Fibroblast of lung (primary cell): ENCODE measurements at places on chromosomes 7 and 10. TPM values are rescaled to one million over a fixed set of nuclear protein-coding genes. Genes with fewer than 3 reads are reported as not detected.

The TDRD1 gene
- total RNA-seq, result 0.26 TPM in 1 of 2 replicates, not detected in the other

GRCh38 chr10:132269266-132270230, 38.2 kb downstream of the STK32C start:
- H3K36me3 ChIP-seq, result no peaks in the 10 kb centered on the region
- no peak for DNase-seq
- no peaks in the 10 kb centered on the region for H3K4me1 ChIP-seq
- H3K27me3 ChIP-seq, result no peaks in the 10 kb centered on the region

The KCTD7 gene
- total RNA-seq, result 7.4 and 15.2 TPM in 2 replicates

GRCh38 chr7:18873734-18874336, 243.6 kb downstream of the TWIST1 start:
- peak; percentile 28 for DNase-seq
- H3K4me1 ChIP-seq, result no peaks in the 10 kb centered on the region
- H3K36me3 ChIP-seq, result no peaks in the 10 kb centered on the region
- H3K27me3 ChIP-seq, result no peaks in the 10 kb centered on the region
- no peak overlapping the region for H3K4me3 ChIP-seq

DNA sequence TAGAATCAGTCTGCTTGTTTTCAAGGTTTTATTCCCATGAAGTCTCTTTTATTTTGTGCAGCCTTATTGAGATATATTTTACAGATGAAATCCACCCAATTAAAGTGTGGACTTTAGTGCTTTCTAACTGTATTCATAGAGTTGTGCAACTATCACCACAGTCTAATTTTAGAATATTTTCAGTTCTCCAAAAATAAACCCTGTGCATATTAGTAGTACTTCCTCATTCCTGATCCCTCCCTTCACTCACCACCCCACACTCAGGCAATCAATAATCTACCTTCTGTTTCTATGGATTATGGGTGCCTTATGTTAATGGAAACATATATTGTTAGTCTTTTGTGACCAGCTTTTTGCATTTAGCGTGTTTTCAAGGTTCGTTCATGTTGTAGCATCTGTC, 185.7 kb upstream of the TMEM72 start:
- DNase-seq, result peak; percentile 34
- H3K4me1 ChIP-seq, result peaks cover 3% of the 10 kb centered on the region
- no peak overlapping the region for H3K4me3 ChIP-seq
- no peaks in the 10 kb centered on the region for H3K36me3 ChIP-seq

GRCh38 chr7:155963356-155963755, 151.1 kb upstream of the SHH start:
- no peak overlapping the region for H3K27ac ChIP-seq
- no peak overlapping the region for H3K4me3 ChIP-seq
- H3K36me3 ChIP-seq, result no peaks in the 10 kb centered on the region
- DNase-seq, result no peak

GRCh38 chr10:24519950-24520349, 203.7 kb downstream of the ARHGAP21 start:
- no peaks in the 10 kb centered on the region for H3K27me3 ChIP-seq
- H3K36me3 ChIP-seq, result no peaks in the 10 kb centered on the region
- DNase-seq, result no peak
- no peak overlapping the region for H3K4me3 ChIP-seq

GRCh38 chr7:467393-467828, 52.2 kb downstream of the PDGFA start:
- no peaks in the 10 kb centered on the region for H3K36me3 ChIP-seq
- DNase-seq, result no peak
- H3K27me3 ChIP-seq, result no peaks in the 10 kb centered on the region
- H3K27ac ChIP-seq, result no peak overlapping the region
- H3K4me1 ChIP-seq, result peaks cover 16% of the 10 kb centered on the region
- H3K4me3 ChIP-seq, result no peak overlapping the region

DNA sequence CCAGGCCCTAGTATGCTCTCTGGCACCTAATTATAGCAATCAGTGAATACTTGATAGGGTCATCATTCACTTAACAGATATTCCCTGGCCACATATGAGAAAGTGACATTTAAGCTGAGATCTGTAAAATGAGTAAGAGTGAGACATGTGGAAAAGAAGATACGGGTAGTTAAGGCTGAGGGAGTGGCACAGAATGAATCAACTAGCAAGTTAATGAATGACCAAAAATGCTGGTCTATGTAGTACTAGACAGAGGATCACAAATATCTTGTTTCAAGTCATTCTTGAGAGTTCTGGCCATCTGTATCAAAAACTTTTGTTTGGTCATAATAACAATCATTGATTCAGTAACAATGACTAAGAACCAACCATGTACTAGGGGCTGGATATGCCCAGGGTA, 954.9 kb downstream of the CNTNAP2 start:
- DNase-seq, result no peak
- H3K4me1 ChIP-seq, result no peaks in the 10 kb centered on the region
- H3K27ac ChIP-seq, result no peak overlapping the region
- H3K4me3 ChIP-seq, result no peak overlapping the region
- H3K27me3 ChIP-seq, result no peaks in the 10 kb centered on the region

- H3K4me1 ChIP-seq, result no peaks in the 10 kb centered on the region
- H3K27me3 ChIP-seq, result no peaks in the 10 kb centered on the region
- peak; percentile 74 for DNase-seq
- no peak overlapping the region for H3K4me3 ChIP-seq
- H3K27ac ChIP-seq, result no peak overlapping the region
- no peaks in the 10 kb centered on the region for H3K36me3 ChIP-seq
These were observed 696.7 kb upstream of the CELF2 start for GRCh38 chr10:10320956-10321355.

GRCh38 chr7:2008101-2008935, 224.4 kb downstream of the MAD1L1 start:
- DNase-seq, result no peak
- H3K27me3 ChIP-seq, result no peaks in the 10 kb centered on the region
- peaks cover 2% of the 10 kb centered on the region for H3K4me1 ChIP-seq
- H3K36me3 ChIP-seq, result no peaks in the 10 kb centered on the region
- H3K4me3 ChIP-seq, result no peak overlapping the region
- no peak overlapping the region for H3K27ac ChIP-seq

The RNF133 gene
- 0.26 and 0.50 TPM in 2 replicates for total RNA-seq

GRCh38 chr10:27447540-27447939, 56.6 kb upstream of the RAB18 start:
- H3K36me3 ChIP-seq, result no peaks in the 10 kb centered on the region
- H3K4me1 ChIP-seq, result no peaks in the 10 kb centered on the region
- H3K27me3 ChIP-seq, result no peaks in the 10 kb centered on the region
- no peak overlapping the region for H3K27ac ChIP-seq

DNA sequence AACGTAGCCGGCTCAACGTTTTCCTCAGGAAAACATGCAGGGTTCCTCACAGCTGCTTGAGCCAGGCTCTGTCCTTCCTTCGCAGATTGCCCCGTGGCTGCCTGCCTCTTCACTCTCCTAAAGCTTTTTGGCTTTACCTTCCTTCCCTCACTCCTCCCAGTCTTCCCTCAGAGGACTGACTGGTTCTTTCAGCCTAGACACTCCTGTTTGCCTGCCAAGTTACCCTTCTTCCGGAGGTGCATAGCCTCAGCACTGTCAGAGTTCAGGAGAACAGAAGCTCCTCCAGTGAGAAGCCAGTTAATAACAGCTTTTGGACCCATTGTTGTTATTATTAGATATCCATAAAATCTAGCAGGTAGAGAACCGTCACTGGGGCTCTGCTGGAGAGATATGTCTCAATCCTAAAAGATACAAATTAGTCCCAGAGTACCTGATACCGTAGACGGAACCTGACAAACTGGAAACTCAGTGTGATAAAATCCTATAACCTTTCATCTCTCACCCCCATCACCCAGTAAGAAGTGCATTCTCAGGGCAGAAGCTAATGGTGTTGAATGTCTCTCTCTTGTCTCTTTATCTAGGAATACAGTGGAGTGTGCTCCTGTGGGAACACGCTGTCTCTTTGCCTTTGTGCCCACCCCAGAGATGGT, 79.6 kb downstream of the SND1 start:
- no peak for DNase-seq
- H3K27me3 ChIP-seq, result no peaks in the 10 kb centered on the region
- peaks cover 2% of the 10 kb centered on the region for H3K36me3 ChIP-seq
- H3K27ac ChIP-seq, result no peak overlapping the region

DNA sequence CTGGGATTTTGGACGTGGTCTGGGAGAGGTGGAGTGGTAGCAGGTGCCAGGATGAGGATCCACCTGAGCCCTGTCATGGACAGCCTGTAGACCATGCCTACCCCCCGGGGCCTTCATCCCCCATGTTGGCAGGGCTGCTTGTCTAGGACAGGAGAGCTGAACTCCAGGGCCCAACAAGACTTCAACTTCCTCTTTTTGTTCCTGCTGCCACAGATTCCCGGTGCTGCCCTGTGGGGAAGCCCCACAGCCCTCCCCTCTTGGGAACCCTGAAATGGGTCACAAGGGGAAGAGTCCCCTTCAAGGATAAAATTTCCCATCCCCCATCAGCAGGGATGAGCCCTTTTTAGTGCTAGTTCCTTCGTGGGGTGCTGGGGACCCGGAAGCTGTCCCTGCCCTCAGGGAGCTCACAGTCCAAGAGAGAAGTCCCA, 1.3 kb upstream of the CUEDC2 start:
- H3K4me3 ChIP-seq, result no peak overlapping the region
- no peak for DNase-seq
- no peaks in the 10 kb centered on the region for H3K36me3 ChIP-seq
- no peaks in the 10 kb centered on the region for H3K27me3 ChIP-seq

GRCh38 chr10:301536-301935, 166.3 kb downstream of the ZMYND11 start:
- H3K4me3 ChIP-seq, result no peak overlapping the region
- DNase-seq, result no peak
- H3K27me3 ChIP-seq, result no peaks in the 10 kb centered on the region
- no peak overlapping the region for H3K27ac ChIP-seq
- H3K4me1 ChIP-seq, result peaks cover 8% of the 10 kb centered on the region
- H3K36me3 ChIP-seq, result no peaks in the 10 kb centered on the region

DNA sequence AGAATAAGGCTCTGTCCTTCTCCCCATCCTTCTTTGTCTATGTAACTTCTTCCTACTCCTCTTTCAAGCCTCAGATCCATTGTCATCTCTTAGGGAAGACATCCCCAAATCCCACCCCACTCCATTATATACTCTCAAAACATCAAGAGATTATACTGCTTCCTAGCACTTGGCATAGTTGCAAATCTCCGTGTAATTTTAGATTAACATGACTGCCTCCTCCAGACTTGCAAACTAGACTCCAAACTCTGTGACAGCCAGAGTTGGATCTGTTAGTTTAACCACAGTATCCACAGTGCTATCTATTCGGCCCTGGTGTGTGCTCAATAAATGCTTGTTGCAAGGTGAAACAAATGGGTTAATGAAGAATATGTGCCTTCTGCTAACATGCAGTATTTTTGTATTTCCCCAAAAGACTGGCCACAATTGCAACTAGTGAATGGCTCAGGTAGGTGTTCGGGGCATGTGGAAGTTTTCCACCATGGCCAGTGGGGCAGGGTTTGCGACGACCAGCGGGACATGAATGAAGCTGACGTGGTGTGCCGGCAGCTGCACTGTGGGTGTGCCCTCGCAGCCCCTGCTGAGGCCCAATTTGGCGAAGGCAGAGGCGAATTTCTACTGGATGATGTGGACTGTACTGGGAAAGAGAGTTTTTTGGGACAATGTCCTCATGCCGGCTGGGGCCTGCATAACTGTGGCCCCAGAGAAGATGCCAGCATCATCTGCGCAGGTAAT, 34.5 kb upstream of the C10orf120 start:
- no peak for DNase-seq
- H3K27ac ChIP-seq, result no peak overlapping the region

DNA sequence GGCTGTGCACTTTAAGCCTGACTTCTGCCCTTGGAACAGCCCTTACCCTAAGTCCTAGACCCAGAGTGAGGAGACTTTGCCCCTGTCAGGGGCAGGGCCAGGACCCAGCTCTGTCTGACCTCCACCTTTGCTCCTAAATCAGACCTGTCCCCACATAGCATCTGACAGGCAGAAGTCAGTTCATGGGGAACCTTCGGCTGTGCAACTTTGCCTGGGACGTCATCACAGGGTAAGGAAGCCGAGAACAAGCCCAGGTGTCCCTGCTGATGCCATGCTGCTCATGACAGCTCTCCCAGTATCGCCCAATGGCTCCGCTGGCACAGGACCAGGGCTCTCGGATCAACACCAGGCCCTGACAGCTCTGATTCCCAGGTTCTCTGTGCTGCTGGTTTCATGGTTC, 55.4 kb downstream of the TNS3 start:
- peaks cover 13% of the 10 kb centered on the region for H3K36me3 ChIP-seq
- H3K4me1 ChIP-seq, result no peaks in the 10 kb centered on the region
- no peak for DNase-seq
- no peak overlapping the region for H3K4me3 ChIP-seq
- no peaks in the 10 kb centered on the region for H3K27me3 ChIP-seq

DNA sequence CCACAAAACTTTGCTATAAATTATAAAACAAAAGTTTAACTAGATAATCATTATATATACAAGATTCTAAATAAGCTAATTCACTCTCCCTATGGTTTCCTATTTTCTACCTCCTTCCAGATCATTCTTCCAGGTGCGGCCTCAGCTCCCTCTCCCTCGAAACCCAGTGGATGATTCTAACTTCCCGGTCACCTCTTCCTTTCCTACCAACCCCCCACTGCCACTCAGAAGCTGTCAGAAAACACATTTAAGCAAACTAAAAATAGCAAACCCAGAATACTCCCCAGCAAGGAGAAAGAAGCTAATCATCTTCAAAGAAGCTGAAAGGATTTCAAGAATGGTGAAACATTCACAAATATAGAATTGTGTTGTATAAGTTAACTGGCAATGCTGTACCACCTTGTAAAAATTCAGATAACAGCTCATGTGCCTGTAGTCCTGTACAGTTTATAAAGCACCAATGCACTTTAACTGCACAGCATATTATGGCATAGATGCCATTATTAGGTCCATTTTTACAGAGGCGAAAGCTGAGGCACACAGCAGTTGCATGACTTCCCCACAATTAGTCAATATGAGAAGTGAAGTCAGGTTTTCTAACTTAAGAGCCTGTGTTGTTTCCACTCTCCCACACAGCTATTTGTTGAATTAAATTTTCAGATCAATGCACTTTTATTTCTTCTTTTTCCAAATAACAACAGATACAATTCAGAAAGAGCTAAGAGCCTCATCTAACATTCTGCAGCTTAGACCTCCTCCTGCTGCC, 13.7 kb upstream of the DNTT start:
- H3K4me3 ChIP-seq, result no peak overlapping the region
- no peak overlapping the region for H3K27ac ChIP-seq
- no peak for DNase-seq
- H3K27me3 ChIP-seq, result no peaks in the 10 kb centered on the region

- H3K27me3 ChIP-seq, result no peaks in the 10 kb centered on the region
- H3K4me1 ChIP-seq, result no peaks in the 10 kb centered on the region
- no peaks in the 10 kb centered on the region for H3K36me3 ChIP-seq
- H3K4me3 ChIP-seq, result no peak overlapping the region
- no peak overlapping the region for H3K27ac ChIP-seq
These were observed 54.4 kb upstream of the CFAP46 start for GRCh38 chr10:132996603-132997343.

- no peak overlapping the region for H3K4me3 ChIP-seq
- H3K4me1 ChIP-seq, result no peaks in the 10 kb centered on the region
- no peak overlapping the region for H3K27ac ChIP-seq
- no peaks in the 10 kb centered on the region for H3K36me3 ChIP-seq
These were observed 336.9 kb upstream of the C7orf33 start for GRCh38 chr7:148253629-148254028.

The LEP gene
- total RNA-seq, result 0.26 and 2.8 TPM in 2 replicates
